ENCODE measurements at places on chromosomes 6 and 20. TPM values are rescaled to one million over a fixed set of nuclear protein-coding genes. Genes with fewer than 3 reads are reported as not detected.

DNA sequence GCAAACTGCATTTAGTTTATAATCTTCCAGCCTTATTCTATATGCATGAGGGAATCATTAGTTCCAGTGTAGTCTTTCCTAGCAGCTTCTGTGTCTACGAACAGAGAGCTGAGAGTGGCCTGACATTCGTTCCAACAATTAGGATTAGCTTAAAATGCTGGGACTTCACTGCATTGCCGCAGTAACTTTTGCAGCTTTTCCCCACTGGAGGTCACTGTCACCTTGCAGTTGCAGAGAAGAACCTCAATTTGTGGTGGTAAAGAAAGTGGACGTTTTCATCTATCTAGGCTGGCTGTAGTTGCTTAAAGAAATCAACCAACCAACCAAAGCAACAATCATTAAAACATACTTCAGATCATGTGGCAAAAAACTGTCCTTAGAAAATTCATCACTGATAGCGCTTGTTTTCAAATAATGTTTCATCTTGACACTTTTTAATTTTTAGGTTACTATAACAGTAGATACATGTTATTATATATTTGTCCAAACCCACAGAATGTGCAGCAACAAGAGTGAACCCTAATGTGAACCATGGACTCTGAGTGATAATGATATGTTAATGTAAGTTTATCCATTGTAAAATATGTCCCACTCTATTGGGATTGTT, 12.2 kb downstream of the MYLK4 start:
- ATAC-seq, result peak; percentile 61

DNA sequence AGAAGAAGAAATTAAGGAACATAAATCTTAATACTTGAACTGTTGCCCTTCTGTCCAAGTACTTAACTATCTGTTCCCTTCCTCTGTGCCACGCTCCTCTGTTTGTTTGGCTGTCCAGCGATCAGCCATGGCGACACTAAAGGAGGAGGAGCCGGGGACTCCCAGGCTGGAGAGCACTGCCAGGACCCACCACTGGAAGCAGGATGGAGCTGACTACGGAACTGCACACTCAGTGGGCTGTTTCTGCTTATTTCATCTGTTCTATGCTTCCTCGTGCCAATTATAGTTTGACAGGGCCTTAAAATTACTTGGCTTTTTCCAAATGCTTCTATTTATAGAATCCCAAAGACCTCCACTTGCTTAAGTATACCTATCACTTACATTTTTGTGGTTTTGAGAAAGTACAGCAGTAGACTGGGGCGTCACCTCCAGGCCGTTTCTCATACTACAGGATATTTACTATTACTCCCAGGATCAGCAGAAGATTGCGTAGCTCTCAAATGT, 17.1 kb downstream of the IRF4 start:
- ATAC-seq, result peak; percentile 99

DNA sequence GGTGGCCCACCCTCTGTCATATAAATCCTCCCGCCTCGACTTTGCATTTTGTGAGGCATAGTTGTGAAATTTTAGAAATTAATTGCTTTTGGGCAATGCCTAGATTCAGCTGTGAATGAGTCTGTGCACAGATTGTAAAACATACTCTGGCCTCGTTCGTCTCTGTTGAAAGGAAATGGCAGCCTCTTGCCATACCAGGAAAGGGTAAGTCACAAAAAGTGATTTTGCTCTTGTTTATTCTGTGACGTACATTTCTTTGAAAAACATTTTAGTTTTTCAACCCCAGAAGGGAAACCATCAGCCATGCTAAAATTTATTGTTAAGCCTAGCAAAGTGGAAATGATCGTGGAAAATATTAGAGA, 15.3 kb upstream of the EXOC2 start:
- no peak for ATAC-seq

DNA sequence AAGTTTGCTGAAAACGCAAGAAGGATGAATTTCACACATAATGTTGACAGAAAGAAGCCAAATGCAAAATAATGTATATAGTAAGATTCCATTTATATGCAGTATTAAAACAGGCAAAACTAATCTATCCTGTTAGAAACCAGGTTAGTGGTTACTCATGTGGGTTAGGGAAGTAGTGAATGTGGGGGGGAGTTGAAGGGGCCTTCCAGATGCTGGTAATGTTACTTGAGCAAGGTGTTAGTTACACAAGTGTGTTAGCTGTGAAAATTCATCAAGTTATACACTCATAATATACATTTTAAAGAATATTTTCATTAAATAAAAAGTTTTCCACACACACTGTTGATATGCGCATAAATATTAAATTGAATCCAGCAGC, 29.8 kb downstream of the USP45 start:
- ATAC-seq, result no peak

- ATAC-seq, result no peak
Observed at GRCh38 chr6:6643398-6643797, 54.9 kb downstream of the LY86 start.

DNA sequence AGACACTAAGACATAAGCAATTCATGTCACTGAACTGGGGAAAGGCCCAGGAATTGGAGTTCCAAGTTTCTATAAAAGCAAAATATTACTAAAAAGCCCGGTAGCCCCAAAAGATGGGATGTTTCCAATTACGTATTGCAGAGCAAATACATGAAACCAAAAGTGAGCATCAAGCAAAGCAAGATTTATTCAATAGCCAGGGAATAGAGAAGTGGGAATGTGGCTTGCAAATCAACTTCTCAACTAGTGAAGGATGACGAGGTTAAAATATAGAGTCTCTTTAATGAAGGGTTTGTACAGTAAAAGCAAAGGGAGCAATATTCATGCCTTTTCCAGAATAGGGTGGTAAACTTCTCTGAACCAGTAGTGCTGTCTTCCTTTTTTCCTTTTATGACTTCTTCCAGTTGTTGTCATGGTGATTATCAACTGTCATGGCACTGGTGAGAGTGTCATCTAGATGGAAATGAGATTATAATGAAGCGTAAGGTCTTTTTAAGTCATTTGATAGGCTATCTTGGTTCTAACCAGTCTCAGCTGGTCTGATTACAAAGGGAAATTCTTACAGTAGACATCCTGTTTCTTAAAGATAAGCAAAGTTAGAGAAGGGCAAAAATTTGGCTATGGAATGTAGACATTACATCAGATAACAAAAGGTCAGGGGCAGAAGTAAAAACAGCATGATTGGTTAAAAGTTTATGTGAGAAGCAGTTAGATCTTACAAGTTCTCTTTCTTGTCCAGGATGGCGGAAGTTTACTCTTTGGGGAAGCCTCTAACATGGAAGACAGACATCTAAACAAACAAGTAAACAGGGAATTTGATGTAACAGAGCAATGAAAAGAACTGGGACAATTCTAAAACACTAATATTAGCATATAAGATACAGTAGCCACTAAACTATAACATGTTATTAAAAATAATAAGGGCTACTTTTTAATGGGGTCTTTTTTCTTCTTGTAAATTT, 96.9 kb downstream of the TBX18 start:
- no peak for ATAC-seq

- ATAC-seq, result no peak
Observed at GRCh38 chr6:167832497-167833395, 6.0 kb downstream of the AFDN start.

- ATAC-seq, result no peak
Observed at GRCh38 chr6:35183935-35184334, 29.8 kb upstream of the SCUBE3 start.

GRCh38 chr20:4029505-4030467, 14.4 kb upstream of the RNF24 start:
- no peak for ATAC-seq

GRCh38 chr6:75183099-75183541, 22.7 kb downstream of the COL12A1 start:
- no peak for ATAC-seq

DNA sequence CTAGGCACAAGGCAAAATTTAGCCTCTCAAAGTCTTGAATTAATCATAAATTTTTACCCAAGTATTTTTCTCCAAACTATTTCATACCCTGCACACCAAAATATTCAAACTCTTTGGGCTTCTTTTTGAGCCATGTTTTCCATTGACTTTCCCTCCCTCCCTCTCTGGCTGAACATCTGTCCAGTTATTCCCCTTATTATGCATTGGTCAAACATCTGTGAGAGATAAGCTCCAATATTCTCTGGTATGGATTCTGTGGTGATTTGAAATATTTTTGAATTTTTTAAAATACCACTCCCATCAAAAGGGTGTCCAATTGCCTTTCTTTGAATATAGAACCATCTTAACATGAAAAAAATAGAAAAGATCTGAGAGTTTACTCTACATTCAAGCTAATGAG, 244.2 kb downstream of the RFPL4B start:
- no peak for ATAC-seq

DNA sequence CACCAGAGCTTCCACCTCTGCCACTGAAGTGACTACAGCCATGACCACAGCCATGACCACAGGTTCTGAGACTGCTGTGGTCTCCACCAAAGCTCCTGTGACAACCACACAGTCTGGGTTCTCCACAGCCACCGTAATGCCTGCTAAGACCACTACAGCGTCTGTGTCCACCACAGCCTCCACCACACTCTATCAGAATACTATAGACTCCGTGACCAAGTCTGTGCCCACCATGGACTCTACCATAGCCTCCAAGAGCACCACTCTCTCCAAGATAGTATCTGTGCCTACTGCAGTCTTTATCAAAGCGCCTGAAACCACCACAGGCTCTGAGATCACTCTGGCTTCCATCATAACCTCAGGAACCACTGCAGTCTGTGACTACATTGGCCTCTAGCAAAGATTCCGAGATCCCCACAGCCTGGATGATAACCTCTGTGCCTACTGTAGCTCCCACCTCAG, 18.3 kb upstream of the MUC21 start:
- ATAC-seq, result no peak

GRCh38 chr6:12769556-12770256, 53.1 kb downstream of the PHACTR1 start:
- peak; percentile 53 for ATAC-seq

DNA sequence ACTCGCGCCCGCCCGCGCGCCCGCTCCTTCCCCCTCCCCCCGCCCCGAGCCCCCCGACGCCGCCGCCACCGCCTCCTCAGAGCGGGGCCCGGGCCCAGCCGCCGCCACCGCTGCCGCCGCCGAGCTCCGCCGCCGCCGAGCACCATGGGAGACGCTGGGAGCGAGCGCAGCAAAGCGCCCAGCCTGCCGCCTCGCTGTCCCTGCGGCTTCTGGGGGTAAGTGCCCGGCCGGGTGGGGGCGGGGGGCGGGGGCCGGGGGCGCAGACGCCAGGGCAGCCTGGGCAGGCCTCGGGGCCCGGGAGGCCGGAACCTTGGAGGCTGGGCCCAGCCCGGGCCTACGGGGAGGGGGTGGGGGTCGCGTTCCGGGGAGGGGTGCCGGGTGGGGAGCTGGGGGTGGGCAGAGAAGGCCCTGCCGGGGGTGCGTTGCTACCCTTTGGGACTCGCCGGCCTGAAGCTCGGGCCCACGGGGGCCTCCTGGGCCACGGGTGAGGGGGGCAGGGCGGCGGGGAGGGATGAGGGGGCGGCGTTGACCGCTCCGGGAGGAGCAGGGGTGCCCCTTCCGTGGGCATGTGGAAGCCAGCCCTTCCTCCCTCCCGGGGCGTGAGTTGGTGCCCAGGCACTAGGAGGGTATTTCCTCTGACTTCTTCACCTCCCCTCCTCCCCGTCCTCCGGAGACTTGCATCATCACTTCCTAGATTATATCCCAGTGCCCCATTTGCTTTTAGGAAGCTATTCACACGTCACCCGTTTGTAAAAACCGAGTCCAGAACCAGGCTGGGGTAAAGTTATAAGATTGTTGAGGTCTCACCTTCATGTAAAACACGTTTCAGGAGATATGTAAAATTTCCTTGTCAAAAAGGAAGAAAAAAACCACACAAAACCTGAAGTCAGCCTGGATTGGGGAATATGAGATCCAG, 533 bp downstream of the ZFAND3 start:
- peak; percentile 8 for ATAC-seq

GRCh38 chr20:750801-751200, 17.5 kb downstream of the SLC52A3 start:
- peak; percentile 82 for ATAC-seq

DNA sequence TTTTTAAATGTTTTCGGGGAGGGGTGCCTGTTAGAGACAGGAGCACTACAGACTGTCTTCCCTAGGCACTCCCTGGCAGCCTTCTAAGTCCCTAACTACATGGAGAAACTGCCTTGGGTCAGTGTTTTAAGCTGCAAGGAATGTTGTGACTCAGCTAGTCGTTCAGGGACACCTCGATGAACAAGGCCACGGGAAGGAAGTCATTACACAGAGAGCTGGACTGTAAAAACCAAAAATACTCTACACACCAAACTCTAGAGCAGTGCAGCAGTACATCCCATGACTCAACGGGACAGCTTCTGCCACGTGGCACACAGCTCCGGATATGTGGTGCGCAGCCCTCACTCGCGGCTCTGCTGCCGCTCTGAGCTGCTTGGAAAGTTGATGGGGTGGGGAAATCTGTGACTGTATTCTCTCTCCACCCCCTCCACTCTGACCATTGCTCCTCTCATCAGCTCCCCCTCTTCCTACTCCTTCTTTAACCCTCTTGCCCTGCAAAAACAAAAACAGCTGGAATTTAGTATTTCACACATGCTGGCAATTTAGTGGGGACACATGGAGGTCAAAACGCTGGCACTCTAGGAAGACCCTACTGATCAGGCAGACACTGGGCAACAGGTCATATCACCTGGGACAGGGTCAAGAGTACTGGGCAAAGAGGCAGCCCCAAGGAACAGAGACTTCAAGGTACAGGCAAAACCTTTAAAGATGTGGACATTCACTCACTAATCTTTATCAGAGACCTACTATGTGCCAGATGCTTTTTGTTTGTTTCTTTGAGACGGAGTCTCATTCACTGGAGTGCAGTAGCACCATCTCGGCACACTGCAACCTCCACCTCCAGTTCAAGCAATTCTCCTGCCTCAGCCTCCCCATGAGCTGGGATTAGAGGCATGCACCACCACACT, 10.9 kb upstream of the LPIN3 start:
- ATAC-seq, result peak; percentile 98

DNA sequence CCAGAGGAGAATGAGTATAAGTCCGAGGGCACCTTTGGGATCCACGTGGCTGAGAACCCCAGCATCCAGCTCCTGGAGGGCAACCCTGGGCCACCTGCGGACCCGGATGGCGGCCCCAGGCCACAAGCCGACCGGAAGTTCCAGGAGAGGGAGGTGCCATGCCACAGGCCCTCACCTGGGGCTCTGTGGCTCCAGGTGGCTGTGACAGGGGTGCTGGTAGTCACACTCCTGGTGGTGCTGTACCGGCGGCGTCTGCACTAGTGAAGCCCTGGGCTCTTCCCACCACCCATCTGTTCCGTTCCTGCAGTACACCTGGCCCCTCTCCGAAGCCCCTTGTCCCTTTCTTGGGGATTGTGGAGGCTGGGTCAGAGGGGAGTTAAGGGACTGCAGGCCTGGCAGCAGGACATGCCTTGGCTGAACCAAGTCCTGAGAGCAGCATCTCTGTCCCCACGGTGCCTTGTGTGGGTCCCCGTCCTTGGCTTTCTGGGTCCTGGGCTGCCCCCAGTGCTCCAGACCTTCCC, 19.3 kb downstream of the MAVS start:
- ATAC-seq, result no peak

The PHF3 gene
- 42.4 TPM for total RNA-seq

The FUT9 gene
- total RNA-seq, result 10.7 TPM

The ARMC2 gene
- total RNA-seq, result 5.2 TPM

The DSP gene
- 54.1 TPM for total RNA-seq

The MUCL3 gene
- not detected for total RNA-seq

The C2 gene
- total RNA-seq, result 2.9 TPM

The EEF1A2 gene
- total RNA-seq, result 87.5 TPM

The COL12A1 gene
- 17.4 TPM for total RNA-seq

The PLCB4 gene
- 15.5 TPM for total RNA-seq

The ACTL10 gene
- total RNA-seq, result 0.36 TPM

Measured in motor neuron (in vitro differentiated cells).